ENCODE measurements at places on chromosomes 2 and 18. TPM values are rescaled to one million over a fixed set of nuclear protein-coding genes. Genes with fewer than 3 reads are reported as not detected.

The SCN7A gene
- not detected for total RNA-seq

The CFAP221 gene
- total RNA-seq = not detected

The FAM110C gene
- total RNA-seq = not detected

DNA sequence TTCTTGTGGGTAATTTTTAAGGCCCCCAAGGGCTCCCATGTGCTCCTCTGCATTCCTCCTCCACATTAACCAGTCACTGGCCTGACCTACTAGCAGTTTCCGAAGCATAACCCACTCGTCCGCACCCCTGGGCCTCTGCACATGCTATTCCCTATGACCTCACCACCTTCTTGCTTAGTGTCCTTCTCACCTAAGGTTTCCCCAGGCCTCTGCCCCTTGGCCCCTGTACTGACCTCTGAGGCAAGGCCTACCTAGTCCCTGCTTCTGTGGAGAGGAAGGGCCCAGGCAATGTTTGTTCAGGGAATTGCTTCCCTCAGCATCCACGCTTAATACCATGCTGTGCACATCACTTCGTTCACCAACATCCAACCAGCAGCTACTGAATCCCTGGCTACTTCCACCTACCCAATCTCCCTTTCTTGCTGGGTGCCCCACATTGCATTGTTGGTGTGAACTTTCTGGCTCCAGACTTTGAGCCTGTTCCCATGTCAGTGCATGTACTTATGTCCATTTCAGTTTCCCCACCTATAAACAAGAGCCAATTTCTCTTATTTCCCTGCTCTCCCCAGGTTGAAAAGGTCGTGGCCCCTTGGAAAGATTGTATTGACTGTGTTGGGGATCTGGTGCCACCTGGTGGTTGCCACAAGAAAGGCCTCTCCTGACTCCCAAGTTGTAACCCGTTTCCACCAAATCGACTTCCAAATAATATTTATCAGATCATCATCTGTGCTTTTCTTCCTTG lies 19.2 kb upstream of the TMEM177 start:
- DNase-seq = peak; percentile 56

- DNase-seq = peak; percentile 72
These were observed 1.8 kb upstream of the ALK start for GRCh38 chr2:29923110-29923721.

- peak; percentile 66 for DNase-seq
These were observed 2.3 kb downstream of the EGR4 start for GRCh38 chr2:73291093-73291460.

DNA sequence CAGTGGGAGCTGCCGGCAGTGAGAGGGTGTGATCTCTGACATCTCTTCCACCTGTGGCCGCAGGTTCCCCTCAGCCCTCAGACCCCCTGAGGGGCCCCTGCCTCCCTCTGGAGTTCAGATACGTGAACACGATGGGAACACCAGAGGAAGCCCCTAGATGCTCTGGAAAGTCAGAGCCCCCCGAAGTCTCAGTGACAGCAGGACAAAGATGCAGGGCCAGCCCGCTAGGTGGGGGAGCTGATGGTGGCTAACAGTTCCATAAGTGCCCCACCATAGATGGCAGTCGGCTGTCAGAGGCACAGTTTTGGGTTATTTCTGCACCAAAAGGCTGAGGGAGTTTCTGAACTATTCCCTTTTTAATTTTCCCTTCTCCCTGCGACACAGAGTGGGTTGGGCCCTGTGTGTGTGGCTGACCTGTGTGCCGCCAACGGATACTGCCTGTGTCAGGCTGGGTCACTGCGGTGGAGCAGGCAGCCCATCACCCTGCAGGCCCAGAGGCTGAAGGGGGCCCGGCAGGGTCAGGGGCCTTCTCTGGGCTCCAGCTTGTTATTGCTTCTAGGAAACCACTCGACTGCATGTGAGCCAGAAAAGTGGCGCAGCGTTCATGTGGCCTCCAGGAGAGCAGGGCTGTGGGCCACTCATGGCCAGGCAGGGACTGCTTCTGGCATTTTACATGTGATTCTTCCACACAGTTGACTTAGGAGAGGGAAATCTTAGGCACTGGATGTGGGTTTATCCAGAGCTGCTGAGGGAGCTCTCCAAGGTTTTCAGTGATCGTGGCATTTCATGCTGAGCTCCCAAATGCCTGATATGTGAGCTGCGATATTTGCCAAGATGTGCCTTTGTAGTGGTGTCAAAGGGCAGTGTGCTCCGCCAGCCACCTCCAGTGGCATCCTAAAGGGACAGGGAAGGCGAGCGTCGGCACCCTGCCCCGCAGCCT lies 225.1 kb downstream of the SH3RF3 start:
- no peak for DNase-seq

Measured in activated naive CD4-positive, alpha-beta T cell treated with anti-CD3 and anti-CD28 coated beads for 36 hours (primary cell).